Stimulated activated CD8-positive, alpha-beta memory T cell treated with anti-CD3 and anti-CD28 coated beads, Interleukin-4, amount 100 ng/mL, for 1 hour (primary cell): ENCODE measurements at places on chromosomes 5 and 9.

DNA sequence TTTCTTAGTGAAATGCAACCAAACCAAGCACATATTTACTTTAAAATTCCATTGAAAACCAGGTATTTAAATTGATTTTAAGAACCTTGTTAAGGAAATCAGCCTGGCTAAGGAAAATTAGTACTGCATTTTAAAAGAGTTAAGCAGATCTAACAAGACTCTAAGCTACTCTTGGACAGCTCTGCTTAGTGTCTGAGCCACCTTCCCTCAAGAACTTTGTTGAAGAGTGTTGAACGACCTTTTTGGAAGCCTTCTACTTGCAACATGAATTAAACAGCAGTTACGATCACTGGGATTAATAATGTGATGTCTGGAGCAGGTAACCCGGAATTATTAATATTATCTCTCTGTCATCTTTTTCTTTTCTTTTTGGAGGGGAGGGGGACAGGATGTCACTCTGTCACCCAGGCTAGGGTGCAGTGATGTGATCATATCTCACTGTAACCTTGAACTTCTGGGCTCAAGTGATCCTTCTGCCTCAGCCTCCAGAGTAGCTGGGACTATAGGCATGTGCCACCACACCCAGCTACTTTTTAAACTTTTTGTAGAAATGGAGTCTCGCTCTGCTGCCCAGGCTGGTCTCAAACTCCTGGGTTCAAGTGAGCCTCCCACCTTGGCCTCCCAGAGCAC lies 74.7 kb downstream of the ANKRD55 start:
- no peak for DNase-seq

GRCh38 chr5:103901885-103902284 lies 339.3 kb upstream of the NUDT12 start:
- no peak for DNase-seq

- DNase-seq, result no peak
Observed at GRCh38 chr5:181186022-181186421, 19.0 kb downstream of the TRIM7 start.

DNA sequence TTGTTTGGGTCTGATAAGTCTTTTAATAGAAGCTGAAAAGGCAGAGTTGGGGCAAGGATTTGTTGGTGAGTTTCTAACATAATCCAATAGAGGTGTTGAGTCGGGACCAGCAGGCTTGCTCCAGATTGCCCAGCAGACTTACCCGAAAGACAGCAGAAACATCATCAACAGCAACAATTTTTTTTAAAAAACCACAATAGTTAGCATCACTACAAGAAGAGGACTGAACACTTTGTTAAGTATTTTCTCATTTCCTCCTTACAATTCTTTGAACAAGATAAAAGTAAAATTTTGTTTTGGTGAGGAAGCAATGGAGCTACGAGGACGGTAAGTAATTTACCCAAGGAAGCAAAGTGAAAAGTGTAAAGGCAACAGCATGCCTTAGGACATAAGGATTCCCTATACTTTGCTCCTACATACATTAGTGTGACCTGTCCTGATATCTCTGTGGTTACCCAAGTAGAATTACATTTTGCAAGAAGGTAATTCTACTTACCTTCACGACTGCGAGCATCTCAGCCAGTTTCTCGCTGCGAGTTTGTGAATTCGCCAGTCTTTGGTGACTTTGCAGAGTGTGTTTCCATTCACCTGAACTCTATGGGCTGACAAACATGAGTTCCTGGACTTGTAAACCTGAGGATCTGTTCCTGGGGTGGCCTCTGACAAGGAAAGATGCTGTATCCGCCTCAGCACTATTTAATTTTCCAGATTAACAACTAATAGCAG lies 13.2 kb downstream of the ITK start:
- no peak for DNase-seq

GRCh38 chr5:167952278-167952995 lies 339.0 kb upstream of the WWC1 start:
- no peak for DNase-seq

- no peak for DNase-seq
Observed at GRCh38 chr5:101678481-101679193, 617.4 kb downstream of the SLCO4C1 start.

DNA sequence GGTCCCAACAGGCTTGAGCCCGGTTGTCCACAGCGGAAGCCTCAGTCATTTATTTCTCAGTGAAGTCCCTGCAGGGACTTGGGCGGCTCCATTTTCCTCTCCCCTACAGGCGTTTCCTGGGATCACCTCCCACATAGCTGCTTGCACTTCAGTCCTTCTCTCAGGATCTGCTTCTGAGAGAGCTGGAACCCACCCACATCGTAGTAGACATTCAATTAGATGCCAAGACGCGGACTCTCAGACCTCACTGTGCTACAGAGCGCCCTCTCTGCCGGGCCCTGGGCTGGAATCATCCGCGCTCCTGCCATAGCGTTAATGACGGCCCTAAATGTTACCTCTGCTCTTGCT lies 54.0 kb upstream of the ROR2 start:
- DNase-seq, result no peak

- no peak for DNase-seq
Observed at GRCh38 chr9:12739014-12739652, 35.7 kb upstream of the LURAP1L start.

DNA sequence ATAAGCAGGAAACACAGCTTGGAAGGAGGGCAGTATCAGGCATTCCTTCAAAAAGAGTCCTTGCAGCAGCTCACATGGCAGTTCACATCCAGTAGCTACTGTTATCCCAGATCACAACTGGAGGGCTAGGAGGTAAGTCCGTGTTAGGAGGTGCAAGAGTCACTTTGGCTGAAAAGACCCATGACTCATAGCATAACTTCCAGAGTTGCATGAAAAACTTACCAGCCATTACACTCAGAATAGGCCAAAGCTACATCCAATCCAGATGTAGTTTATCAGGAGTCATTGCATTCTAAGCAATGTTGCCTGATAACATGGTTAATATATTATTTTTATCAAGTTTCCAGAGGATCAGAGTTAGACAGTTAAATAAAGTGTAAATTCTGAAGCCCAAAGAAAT lies 1126.4 kb upstream of the SEMA6A start:
- no peak for DNase-seq

DNA sequence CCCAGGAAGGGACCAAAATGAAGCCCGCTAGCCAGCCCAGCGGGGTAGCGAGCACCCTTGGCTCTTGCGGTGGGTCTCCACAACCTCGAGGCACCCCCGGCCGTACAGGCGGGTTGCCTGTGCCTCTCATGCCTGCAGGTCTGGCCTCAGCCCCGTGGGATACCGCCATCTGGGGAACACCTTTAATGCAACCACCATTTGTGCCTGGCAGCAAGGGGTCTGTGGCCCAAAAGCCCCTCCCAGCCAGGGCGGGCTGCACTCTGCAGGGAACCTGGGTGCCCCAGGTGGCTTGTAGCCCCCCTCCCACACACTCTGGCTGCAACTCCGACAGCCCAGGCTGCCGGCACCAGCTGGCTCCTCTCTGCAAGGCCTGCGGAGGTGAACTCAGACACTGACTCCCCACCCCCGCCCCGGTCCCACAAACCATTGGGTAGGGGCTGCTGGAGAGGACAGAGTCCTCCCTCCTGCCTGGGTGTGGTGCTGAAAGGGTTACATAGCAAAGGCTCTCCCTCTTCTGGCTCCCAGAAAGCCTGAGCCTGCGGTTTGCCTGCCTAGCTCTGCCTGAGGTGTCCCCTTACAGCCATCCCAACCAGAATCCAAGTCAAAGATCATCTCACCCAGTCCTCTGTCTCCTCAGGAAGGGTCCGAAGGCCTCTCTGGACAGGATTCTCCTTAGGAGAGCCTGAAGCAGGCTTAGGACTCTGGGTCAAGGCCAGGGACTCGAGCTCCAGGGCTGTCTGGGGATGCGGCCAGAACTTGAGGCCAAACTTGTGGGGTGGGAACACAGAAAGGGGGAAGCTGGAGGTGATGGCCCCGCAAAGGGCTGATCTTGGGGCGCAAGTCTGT lies 109.4 kb downstream of the PSD2 start:
- no peak for DNase-seq

GRCh38 chr5:56414066-56414465 lies 180.9 kb upstream of the ANKRD55 start:
- no peak for DNase-seq

DNA sequence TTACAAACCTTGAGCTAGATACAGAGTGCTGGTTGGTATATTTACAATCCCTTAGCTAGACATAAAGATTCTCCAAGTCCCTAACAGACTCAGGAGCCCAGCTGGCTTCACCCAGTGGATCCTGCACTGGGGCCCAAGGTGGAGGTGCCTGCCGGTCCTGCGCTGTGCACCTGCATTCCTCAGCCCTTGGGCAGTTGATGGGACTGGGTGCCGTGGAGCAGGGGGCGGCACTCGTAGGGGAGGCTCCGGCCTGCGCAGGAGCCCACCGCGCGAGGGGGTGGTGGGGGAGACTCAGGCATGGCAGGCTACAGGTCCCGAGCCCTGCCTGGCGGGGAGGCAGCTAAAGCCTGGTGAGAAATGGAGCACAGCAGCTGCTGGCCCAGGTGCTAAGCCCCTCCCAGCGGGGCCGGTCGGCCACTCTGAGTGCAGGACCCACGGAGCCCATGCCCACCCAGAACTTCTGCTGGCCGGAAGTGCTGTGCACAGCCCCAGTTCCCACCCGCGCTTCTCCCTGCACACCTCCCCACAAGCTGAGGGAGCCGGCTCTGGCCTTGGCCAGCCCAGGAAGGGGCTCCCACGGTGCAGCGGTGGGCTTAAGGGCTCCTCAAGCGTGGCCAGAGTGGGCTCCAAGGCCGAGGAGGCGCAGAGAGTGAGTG lies 1464.7 kb downstream of the EFNA5 start:
- DNase-seq, result no peak

DNA sequence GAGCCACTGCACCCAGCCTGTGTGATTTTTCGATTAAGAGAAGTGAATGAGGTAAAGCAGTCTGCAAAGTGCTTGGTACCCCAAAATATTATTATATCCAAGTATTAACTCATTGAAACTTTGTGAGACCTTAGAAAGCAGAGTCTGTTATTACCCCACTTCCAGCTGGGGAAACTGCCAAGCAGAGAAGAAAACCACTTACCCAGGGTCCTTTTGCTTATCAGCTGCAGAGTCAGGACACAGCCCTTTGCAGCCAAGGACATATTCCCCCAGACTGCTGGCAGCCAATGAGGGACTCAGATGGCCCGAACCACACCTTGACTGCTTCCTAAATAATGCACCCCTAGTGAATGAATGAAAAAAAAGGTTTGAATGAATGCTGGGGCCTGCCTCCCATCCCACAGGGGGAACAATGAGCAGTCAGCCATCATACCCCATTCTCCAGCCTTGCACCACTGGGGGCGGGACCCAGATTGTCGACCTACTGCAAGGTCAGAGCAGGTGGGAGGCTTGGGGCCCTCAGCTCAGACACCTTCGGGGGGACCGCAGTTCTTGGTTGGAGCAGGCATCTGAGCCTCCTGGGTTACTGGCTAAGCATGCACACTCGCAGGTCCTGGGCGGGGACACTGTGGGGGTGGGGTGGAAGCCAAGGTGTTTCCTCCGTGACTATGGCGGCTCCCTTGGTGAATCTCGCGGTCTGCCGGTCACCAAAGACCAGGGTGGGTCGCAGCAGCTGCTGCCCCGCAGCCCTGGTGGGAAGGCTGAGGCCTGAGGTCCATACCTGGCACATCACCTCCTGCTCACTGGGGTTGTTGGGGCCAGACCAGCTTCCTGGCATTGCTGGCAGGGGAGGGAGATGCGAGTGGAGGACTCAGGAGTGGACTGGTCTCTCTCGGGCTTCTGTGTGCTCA lies 29.7 kb downstream of the PRRT1B start:
- no peak for DNase-seq
